Stimulated activated CD8-positive, alpha-beta memory T cell treated with anti-CD3 and anti-CD28 coated beads, Interleukin-4, amount 100 ng/mL, for 4 hours (primary cell): ENCODE measurements at places on chromosomes 16 and 17.

- no peak for DNase-seq
Measured at GRCh38 chr16:89334461-89334860, 117.0 kb downstream of the ZNF778 start.

DNA sequence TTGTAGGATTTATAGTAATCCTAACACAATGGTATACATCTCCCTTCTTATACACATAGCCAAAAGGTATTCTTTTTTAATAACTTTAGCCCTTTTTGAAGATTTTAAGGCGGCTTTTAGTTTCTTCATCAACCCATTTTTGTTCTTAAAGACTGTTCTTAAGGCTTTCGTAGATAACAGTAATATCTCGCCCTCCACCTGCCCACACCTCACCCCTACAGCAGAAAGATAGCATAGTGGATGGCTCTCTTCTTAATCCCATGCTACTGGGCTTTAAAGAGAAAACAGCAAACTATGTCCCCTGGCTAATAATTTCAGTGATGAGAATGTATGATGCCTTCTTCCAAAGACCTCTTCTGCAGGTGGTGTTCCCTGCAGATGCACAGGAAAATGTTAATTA lies 8.6 kb downstream of the IGSF6 start:
- no peak for DNase-seq

- no peak for DNase-seq
Measured at GRCh38 chr17:4420692-4421131, 13.0 kb upstream of the SPNS3 start.

DNA sequence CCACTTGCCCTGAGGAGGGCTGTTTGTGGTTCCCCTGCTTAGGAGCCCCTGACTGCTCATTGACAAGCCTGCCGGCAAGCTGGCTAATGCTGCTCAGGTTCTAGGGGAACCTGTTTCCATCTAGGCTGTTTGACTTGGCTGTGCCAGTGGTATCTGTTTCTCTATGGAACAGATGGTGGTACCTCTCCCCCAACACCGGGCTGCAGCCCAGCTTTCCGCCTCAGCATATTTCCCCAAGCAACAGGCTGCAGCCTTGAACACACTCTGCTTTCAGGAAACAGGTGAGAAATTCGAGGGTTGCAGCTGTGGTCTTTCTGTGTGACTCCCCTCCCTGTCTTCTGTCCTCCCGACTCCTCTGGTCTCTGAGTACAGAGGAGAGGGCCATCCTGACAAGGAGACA lies 132.3 kb downstream of the TMEM132E start:
- DNase-seq = no peak

- DNase-seq = no peak
Measured at GRCh38 chr17:32297860-32298259, 32.2 kb downstream of the RHBDL3 start.

GRCh38 chr16:49755313-49755620 lies 100.6 kb downstream of the ZNF423 start:
- DNase-seq = no peak

- DNase-seq = no peak
Measured at GRCh38 chr17:17576772-17577234, 14.7 kb downstream of the PEMT start.

DNA sequence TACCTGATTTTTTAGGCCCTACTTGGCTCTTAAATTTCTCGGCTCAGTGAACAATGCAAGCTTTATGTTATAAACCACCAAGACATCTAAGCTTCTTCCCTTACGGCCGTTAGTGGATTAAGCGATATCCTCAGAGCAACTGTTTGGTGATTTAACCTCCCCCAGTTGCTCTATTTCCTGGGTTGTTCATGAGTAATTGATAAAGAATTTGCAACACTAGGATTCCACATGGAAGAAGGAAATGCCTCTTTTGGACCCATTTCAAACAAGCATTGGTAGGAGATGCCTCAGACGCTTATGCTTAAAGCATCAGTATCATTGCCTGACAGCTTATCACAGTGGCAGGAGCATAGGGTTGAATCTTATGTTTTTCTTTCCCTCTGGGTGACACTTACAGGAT lies 65.3 kb downstream of the RBFOX1 start:
- DNase-seq = no peak

DNA sequence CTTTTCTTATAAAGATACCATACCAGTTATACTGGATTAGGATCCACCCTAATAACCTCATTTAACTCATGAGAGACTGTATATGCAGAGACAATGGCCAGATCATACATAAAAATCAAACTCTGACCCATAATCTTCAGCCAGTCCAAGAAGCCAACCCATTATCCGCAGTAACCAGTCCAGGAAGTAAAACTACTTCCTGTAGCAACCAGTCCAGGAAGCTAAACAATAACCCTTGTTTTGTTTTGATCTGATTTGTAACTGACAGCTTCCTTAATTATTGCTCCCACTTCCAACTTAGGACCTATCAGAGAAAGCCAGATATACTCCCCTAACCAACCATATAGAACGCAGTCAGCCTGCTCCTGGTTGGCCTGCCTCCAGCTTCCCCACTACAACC lies 19.2 kb upstream of the SSTR2 start:
- DNase-seq = no peak

DNA sequence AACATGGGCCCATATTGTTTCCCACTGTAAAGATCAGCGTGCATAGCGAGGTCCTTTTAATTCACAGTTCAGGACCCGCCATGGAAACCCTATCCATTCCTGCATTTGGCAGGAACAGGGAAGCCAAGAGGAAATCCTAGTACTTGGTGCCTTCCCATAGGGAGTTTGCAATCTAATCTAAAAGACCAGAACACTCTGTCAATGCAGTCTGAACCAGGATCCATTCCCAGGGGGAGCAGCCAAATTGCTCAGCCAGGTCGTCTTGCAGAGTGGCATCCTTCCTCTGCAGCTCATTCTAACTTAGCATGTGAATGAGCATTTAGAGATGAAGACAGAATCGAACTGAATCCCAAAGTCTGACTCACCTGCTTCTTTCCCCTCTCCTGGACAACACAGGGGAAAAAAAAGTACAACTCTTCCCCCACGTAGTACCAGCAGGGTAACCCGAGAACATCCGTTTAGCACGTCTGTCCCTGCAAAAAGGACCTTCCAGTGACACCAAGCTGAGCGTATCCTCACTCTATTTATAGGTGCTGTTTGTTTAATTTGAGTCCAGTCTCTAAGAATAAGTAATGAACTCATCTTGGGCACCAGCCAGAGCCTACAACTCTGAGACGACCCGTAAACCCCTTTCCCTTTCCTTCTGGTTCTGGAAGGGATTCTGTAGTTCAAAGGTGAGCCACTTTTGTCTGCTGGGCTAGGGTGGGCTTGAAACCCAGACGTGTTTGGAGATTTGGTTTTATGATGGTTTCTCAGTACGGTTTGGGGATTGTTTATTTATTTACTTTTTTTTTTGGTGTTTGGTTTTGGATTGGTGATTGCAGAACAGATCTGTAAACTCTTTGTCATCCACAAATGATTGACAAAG lies 74.5 kb downstream of the ERCC4 start:
- no peak for DNase-seq

DNA sequence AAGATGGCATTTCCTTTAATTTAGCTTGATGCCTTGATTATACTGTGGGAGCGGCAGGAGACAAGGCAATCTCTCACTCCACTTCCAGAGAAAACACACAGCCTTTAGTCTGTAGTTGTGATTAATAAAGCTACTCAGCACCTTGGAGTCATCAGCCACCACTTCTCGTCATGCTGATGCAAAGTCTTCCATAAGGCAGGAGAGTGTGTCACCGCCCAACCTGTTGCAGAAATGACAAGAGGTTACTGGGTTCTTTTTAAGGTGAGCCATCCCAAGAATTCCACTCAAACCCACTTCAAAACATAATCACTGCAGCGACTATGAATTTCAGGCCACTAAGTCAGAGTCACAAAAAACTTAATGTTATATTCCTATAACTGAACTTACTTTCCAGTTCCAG lies 223.9 kb upstream of the TOX3 start:
- no peak for DNase-seq

GRCh38 chr16:79402356-79402755 lies 198.2 kb downstream of the MAF start:
- DNase-seq = no peak

GRCh38 chr17:76638263-76638662 lies 5.3 kb downstream of the ST6GALNAC1 start:
- DNase-seq = no peak

DNA sequence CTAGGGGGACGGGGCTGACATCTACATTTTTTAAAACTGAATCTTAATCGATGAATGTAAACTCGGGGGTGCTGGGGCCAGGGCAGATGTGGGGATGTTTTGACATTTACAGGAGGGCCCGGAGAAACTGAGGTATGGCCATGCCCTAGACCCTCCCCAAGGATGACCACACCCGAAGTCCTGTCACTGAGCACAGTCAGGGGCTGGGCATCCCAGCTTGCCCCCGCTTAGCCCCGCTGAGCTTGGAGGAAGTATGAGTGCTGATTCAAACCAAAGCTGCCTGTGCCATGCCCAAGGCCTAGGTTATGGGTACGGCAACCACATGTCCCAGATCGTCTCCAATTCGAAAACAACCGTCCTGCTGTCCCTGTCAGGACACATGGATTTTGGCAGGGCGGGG lies 21.4 kb downstream of the ADAM11 start:
- DNase-seq = no peak

DNA sequence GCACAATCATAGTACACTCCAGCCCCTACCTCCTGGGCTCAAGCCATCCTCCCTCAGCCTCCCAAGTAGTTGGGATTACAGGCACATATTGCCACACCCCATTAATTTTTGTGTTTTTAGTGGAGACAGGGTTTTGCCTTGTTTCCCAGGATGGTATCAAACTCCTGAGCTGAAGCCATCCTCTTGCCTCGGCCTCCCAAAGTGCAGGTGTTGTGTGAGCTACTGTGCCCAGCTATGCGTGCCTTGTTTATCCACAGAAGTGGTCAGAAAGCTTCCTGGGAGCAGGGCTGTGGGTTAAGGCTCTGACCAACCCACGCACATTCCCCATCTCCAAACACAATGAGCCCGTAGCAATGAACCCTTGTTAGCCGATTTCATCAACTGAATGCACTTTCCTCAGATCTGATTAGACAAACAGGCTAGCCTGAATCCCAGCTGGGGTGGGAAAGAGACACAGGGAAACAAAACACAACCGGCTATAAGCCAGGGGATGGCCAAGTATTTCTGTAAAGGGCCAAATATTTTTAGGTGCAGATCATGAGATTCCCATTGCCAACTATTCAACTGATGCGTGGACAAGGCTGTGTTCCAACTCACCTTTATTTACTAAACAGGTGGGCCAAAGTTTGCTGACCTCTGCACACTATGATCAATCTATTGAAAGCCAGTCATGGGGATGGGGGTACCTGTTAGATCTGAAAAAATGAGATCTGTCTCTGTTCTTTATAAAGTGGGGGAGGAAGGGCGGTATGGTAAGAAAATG lies 193.6 kb downstream of the CPPED1 start:
- no peak for DNase-seq

DNA sequence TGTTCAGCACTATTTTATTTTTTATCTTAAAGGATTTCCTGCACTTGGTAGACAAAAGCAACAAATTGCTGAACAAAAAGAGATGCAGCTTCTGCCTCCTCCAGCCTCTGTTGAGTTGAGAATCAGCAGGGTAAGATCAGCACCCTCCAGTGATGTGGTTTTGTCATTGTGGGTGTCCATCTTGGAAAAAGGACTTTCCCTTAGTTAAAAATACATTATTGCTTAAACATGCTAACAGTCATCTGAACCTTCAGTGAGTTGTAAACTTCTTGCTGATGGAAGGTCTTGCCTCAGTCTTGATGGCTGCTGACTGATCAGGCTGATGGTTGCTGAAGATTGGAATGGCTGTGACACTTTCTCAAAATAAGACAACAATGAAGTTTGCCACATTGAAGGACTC lies 101.2 kb downstream of the PHKB start:
- no peak for DNase-seq

- DNase-seq = no peak
Measured at GRCh38 chr17:82633343-82633742, 14.9 kb downstream of the WDR45B start.

DNA sequence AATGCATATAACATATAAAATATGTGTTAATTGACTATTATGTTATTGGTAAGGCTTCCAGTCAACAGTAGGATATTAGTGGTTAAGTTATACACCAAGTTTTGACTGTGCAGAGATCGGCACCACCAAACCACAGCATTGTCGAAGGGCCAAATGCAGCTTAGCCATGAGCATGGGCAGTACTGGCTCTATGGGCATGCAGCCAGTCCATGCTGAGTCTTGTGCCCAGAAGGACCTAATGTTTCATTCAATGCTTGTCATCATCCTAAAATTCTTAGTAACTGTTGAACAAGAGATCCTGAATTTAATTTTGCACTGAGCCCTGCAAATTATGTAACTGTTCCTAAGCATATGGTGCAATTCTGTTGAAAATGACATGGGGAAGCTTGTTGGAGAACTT lies 233.4 kb upstream of the HS3ST3A1 start:
- no peak for DNase-seq

- no peak for DNase-seq
Measured at GRCh38 chr17:69018022-69018615, 42.6 kb downstream of the ABCA9 start.

- DNase-seq = no peak
Measured at GRCh38 chr17:10713318-10713717, 15.9 kb downstream of the ADPRM start.

- no peak for DNase-seq
Measured at GRCh38 chr16:87603684-87604633, 1.7 kb downstream of the JPH3 start.

- DNase-seq = no peak
Measured at GRCh38 chr17:71287071-71287823, 833.6 kb upstream of the SOX9 start.

- DNase-seq = no peak
Measured at GRCh38 chr17:50151937-50152547, 1.6 kb upstream of the PPP1R9B start.

DNA sequence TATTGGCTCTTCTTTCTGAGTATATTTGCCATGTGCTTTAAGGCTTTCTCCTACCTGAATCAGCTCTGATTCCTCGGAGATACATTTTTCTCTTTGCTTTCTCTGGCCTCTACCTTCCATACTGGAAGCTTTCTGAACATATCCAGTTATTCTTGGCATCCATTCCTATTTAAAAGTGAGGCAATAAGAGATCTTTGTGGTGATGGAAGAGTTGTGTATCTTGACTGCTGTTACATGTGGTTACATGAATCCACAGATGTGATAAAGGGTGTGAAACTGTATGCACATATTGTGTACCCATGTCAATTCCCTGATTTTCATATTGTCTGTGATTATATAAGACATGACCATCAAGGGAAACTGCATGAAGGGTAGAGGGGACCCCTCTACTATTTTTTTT lies 24.4 kb downstream of the UBE2O start:
- no peak for DNase-seq

DNA sequence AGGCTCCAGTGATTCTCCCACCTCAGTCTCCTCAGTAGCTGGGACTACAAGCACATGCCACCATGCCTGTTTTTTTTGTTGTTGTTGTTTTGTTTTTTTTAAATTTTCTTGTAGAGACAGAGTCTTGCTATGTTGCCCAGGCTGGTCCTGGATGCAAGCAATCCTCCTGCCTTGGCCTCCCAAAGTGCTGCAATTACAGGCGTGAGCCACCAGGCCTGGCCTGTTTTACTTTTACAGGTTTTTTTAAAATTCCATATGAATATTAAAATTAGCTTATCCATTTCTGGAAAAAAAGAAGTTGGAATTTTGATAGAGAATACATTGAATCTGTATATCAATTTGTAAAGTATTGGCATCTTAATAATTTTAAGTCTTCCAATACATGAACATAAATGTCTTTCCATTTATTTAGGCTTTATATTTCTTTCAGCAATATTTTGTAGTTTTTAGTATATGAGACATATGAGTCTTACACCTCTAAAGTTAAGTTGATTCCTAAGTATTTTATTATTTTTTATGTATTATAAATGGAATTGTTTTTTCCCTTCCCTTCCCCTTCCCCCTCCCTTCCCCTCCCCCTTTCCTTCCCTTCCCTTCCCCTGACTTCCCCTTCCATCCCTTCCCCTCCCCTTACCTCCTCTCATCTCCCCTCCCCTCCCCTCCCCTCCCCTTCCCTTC lies 323.5 kb upstream of the SALL1 start:
- DNase-seq = no peak
